GDM1 (cell line): ENCODE measurements at places on chromosomes 1 and 21.

GRCh38 chr1:41516168-41517061 is 31.9 kb upstream of the EDN2 start:
- no peak for DNase-seq

DNA sequence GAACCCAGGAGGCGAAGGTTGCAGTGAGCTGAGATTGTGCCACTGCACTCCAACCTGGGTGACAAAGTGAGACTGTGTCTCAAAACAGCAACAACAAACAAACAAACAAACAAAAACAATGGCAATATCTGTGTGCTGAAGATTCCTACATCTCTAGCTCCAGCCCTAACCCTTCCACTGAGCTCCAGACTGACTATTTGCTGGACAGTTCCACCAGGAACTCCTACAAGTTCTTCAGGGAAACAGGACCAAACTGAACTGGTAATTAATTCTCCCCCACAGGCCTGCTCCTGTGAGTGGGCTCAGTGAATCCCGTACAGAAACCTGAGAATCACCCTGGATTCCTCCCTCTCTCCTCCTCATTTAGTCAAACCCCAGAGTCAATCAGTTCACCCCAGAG is 1.5 kb downstream of the SERPINC1 start:
- DNase-seq, result no peak

DNA sequence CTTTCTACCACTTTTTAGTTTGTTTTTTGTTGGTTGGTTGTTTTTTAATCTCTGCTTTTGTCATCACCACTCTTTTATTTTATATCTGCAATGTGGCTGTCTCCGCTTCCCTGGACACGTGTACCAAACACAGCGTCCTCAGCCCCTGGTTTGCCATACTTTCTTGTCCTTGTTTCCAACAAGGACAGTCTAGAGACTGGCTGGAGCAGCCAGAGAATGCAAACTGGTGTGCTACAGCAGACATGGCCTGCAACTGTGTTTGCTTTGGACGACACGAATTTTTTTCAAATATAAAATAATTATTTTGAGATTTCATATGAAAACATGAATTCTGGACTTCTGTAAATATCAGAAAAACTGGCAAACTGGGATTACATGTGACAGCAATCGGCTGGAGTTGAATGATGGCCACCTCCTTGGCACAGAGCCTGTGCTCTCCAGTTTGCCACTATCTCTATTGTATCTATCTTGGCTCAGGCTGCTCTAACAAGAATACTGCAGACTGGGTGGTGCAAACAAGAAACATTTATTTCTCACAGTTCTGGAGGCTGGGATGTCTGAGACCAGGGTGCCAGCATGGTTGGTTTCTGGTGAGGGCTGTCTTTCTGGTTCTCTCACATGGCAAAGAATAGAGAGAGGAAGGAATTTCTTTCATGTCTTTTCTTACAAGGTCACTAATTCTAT is 34.6 kb upstream of the POU2F1 start:
- DNase-seq, result no peak

- no peak for DNase-seq
Observed at GRCh38 chr1:24986372-24986965, 56.4 kb upstream of the RUNX3 start.

GRCh38 chr21:34553151-34553952 is 41.3 kb upstream of the KCNE1 start:
- DNase-seq, result no peak

GRCh38 chr1:46812065-46812963 is 13.5 kb downstream of the CYP4B1 start:
- DNase-seq, result no peak

DNA sequence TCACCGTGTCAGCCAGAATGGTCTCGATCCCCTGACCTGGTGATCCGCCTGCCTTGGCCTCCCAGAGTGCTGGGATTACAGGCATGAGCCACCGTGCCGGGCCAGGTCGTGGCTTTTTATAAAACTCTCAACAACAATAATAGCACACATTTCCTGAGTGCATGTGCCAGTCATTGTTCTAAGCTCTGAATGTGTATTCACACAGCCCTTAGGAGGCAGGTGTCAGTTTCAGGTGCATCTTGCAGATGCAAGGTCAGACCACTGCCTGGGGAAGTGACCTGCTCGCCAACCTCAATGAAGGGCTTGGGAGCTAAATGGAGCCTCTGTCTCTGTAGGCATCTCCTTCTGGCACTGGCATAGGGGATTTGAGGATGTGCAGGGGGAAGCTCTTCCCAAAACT is 1.6 kb upstream of the LEFTY2 start:
- no peak for DNase-seq

- no peak for DNase-seq
Observed at GRCh38 chr1:12678350-12678749, 34.5 kb downstream of the AADACL4 start.

DNA sequence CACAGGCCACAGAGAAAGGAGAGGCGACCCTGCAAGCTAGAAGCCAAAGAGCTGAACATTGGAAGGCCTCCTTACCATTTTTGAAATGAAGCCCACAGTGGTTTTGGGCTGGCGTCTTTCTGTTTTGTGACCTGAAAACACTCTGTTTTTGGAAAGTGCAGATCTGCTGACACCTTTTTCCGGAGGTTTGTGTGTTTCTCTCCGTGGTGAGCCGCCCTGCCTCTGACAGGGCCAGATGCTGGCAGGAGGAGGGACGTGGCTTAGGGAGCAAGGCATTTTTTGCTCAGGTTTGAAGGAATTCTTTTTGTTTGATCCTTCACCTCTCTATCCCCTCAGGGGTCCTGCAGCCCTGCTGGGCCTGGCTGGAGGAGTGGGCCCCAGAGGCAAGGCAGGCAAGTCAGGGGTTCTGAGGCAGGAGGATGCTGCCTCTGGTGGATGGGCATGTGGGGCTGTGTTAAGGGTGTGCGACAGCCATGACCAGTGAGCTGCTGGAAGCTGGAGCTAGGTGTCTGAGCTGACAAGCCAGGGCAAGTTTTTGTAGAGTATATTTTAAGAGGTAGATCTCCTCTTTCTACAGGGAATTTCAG is 133.8 kb downstream of the CAMTA1 start:
- DNase-seq, result no peak
